ENCODE measurements at places on chromosomes 4 and X.

DNA sequence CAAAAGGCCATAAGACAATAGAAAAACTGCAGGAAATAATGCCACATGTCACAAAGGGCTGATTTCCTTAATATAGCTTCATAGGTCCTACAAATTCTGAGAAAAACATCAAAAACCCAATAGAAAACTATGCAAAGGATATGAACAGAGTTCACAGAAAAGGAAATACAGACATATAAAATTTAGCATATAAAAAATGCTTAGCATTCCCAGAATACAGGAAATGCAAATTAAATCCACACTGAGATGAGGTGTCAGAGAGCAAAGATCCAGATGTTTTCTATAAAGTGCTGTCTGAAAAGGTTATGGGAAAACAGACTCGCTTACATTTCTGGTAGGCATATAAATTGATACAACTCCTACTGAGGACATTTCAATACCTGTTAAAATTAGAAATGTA is 33.8 kb downstream of the TXK start:
- no peak for DNase-seq

DNA sequence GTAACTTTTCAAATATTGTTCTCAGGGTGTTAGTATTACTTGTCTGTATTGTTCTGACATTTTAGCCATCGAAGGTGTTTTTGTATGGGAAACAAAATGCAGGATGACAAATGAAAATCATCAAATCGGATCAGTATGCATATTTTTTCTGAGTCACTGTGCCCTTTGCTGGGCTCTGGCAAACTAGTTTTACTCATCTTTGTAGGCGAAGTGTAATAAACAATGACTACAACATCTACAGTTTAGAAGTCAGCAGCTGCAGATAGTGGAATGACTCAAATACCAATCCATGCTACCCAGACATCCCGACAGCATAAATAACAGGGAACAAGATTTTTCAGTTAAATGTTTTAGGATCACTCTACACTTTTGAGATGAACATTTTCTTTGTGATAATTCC is 557.3 kb upstream of the TENM3 start:
- no peak for DNase-seq

DNA sequence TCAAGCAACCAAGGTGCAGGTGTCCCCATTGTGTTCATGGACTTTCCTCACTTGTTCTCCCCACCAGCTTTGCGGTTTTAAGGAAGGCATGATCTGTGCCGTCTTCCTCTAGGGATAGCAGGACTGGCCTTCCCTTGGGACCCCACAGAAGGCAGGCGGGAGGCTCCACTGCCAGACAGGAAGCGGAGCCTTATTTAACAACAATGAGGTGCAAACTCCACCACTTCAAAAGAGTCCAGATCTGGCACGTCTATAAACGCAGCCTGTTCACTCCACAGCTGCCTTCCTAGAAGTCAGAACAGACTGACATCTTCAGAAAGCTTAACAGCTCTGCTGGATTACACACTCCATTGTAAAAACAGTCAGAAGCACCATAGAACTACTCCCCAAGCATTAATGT is 1.7 kb upstream of the GPR143 start:
- no peak for DNase-seq

DNA sequence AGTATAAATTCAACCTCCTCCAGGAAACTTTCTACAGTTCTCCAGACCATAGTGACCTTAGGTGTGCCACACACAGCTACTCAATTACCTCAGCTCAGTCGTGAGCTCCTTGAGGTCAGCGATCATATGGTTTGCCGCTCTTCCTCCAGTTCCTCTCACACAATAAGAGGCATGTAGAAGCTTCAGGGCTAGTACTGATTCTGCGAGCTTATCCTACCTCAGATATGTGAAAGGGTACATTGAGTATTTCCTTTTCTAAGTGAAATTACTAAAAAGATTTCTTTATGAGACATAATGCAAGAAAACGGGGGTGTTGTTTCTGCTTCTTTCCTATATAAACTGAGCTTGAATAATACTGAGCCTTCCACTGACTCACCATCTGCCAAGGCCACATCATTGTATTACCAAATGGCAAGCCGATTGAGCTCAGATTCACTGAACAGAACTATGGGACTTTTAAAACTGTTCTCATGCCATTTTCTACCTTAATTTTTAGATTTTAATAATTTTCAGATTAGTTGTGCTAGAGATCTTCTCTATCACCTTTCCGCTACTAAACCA is 183.1 kb downstream of the HS6ST2 start:
- DNase-seq = no peak

DNA sequence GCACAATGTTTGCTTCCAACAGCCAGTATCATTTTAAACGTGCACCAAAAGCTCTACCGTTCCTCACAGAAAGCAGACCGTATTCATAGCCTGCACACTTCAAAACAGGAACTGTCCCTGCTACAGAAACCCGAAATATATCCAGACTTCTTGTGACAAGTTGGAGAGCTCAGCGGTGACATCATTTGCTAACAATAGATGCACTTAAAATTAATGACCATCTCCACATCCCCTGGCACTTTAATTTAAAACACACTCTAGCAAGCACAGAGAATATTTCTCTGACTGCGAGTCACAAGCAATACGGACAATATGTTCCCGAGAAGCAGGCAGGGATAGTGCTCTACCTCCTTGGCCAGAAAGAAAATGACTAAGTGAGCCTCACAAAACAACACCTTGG is 2.5 kb downstream of the NYX start:
- DNase-seq = no peak

DNA sequence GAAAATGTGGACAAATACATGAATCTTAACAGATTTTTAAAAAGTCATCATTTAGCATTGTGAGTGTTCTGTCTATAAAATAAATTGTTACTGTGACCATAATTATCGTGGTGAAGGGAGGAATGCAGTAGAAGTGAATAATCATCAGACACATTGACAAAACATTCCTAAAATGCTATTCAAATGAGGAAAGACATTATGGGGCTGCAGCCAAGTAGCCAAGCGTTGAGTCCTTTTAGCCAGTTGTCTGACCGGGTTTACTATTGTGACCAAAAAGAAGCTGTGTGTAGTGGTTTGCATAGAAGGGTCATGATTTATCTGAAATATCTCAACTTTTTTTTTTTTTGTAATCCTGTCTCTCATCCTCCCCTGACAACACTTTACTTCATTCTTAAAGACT is 19.5 kb downstream of the WWC2 start:
- DNase-seq = no peak

- no peak for DNase-seq
Measured at GRCh38 chr4:54976682-54977081, 148.7 kb downstream of the KDR start.

DNA sequence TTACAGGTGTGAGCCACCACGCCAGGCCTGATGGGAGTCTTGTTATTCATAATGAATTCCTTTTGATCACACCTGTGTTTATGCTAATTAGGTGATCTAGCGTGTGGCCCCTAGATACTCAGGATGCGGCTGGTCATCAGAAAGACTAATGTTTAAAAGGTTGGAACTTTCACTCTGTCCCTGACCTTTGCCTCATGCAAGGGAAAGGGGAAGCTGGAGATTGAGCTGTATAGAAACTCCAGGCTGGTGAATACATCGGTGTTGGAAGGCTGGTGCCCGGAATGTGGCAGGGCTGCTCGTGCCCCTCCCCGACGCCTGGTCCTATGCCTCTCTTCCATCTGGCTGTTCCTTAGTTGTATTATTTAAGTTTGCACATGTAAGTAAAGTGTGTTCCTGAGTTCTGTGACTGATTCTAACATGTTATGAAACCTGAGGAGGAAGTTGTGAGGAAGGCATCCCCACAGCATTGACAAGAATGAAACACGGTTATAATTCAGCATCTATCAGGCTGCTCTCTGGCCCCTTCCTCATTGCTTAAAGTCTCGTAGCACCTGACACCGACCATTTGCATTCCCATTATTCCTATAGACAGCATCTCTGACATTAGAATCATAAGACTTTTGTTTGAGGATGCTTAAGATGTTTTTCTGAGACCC is 28.9 kb downstream of the CASP3 start:
- no peak for DNase-seq

GRCh38 chr4:79603681-79604080 is 195.7 kb upstream of the GK2 start:
- DNase-seq = no peak

DNA sequence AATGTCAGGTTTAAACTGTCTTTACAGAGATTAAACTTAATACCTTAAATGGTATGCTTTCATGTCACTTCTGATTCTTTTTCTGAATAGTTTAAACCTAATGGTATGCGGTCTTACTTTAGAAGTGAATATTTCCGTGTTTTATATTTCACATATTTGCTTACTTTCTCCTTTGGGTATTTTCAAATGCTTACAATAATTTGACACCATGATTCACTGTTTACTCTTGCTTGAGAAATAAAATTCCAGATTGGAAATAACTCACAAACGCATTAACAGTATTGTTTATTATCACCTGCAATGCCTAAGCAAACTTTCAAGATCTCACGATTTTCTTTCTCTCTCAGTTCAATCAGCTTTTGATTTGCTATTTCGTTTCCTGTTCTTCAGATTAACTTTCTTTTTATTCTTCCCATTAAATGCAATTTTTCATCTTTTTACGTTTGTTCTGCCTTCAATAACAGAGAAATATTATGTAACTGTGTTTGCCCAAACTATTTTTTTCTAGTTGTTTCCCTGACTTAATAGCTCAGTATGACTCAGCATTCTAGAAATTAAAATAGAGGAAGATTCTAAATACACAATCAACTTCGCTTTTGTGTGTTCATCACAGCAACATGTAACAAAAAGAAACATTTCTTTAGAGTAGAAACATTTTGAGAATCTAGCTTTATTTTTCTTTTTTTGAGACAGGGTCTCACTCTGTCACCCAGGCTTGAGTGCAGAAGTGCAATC is 955.5 kb upstream of the PRKX start:
- DNase-seq = no peak

DNA sequence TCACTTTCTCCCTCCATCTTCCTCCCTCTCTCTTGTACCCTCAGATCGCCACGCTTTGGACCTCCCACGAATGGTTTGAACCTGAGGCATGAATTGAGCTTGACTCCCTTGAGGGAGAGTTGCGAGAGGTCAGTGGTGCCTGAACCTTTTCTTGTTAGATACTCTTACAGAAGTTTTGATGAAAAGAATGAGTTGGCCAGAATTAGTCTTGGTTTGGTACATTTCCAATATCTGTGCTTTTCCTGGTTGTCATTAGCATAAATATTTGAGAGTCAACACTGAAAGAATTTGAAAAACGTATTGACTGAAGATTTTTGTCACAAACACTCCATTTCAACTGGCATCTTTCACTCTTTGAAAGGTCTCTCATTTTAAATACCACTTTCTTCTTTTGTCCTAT is 510.6 kb upstream of the DIPK2B start:
- no peak for DNase-seq
